Activated CD4-positive, alpha-beta T cell treated with anti-CD3 and anti-CD28 coated beads, Interleukin-2, amount 50 U/mL, for 16 hours (primary cell): ENCODE measurements at places on chromosomes 1 and 21.

DNA sequence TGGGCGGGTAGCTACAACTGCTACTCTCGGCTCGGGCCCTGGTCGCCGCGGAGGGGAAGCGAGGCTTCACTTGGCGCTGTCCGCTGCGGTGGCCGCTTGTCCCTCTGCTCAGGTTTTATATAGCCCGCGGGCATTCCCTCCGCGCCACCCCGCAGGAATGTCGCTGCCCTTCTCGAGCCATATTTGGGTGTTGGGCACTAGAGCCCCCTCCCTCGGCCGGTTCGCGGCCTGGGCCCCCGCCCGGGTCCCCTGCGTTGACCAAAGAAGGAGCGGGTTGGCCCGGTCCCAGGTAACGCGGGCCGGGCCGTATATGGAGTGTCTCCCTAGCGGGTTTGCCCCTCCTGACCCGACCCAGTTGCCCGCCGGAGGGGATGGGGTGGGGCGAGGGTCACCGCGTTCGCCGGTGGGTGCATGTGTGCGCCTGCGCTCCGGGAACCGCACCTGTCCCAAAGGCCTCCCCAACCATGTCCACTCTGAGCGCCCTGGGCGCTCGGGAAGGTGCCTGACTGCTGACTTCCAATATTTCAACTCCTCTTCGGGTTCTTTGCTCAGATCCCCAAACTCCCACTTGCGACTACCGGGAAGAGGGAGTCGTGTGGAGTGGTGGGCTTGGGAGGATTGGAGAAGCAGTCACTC is at the start of gene ACTA1:
ACTA1 (minus strand) TSS at position 90 of the 636 bp plus-strand sequence. CDS start 979 bp downstream, outside the sequence.
- no peak for DNase-seq

GRCh38 chr21:40433538-40433937 is 413.4 kb downstream of the DSCAM start:
- DNase-seq, result no peak

DNA sequence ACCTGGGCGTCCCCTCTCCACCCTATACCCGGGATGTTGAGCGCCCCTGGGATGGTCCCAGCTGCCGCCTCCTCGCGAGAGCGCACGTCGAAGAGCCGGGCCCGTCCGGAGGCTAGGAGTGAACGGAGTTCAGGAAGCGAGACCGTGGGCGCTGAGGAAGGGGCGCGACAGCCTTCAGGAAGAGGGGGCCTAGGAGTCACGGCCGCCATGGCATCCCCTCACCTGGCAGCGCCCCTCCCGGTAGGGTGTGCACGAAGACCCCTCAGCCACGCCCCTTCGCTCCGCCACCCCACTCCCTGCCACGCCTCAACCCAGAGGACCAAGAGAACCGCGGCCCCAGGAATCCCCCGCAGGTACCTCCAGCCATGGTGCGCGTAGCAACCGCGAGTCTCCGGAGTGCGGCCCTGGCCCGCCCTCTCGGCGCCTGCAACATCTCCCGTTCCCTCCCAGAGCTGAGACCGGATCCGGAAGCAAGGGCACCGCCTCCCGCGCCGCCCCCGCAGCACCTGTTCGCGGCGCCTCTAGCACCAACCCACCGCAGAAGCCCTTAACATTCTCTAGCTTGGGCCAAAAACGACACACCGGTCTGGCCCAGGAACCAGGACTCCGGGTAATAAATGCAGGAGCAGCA is at the start of gene TSTD1:
TSTD1 (minus strand) TSS at position 442 of the 631 bp plus-strand sequence; CDS start at position 367, 75 bp downstream.
- DNase-seq, result peak; percentile 85

DNA sequence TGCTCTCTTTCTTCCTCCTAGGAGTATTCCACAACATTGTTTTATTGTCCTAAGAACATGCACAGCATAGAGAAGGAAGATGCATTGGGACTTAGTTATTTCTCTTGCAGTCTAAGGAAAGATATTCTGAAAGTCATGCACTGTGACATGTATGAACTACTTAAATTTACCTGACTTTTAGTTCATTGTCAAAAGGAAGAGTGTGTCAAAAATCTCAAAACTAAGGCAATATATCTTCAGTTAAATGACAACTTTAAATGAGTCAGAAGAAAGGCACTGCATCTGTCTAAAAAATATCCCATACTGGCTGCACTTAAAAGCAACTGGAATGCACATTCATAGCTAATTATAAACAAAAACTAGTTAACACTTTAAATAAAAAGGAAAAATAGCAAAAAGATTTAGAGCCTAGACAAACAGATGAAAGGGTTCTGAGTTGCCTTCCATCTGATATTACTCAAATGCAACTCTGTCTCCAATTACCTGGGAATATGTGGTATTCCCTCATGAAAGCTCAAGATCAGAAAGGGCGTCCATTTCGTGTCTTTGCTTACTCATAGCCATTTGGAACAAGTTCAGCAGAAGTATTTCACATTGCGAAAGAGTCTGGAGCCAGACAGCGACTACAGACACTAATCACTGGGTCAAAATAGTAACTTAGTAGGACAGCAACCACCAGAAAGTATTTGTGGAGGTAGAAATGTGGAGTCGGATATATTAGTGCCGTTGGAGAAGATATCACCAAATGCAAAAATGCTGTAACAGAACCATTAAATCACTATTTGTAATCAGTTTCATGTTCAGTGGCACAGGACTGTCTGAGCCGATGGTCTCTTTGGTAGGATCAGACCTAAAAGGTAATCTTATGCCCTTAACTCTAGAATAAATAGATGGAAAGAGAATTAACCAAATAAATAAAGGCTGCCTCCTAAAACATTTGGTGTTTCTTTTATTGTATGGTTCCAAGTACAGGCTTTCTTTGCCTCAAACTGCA is 225.7 kb downstream of the GREM2 start:
- no peak for DNase-seq

GRCh38 chr1:19835578-19835977 is 20.5 kb upstream of the RNF186 start:
- no peak for DNase-seq

- DNase-seq, result no peak
Observed at GRCh38 chr21:24844671-24845070, 762.6 kb downstream of the MRPL39 start.

- DNase-seq, result peak; percentile 52
Observed at GRCh38 chr1:3530926-3531818, 76.7 kb downstream of the ARHGEF16 start.

DNA sequence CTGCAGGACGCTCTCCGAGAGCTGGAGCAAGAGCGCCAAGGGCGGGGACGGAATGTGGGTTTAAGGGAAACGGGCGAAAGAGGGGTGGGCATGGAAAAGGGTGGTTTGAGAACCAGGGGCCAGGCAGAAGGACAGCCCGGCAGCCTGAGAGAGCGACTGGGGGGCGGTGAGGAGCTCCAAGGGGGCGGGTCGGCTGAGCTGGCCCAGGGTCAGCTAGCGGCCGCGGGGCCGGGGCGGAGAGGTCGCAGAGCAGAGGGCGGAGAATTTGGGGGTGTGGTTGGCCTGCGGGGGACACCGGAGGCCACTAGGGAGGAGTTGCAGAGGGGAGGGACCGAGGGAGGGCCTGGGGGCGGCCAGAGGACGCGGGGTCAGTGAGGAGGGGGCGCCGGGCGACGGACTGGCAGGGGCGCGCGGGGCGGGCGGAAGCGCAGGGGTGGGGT is 54.7 kb downstream of the NDUFS5 start:
- no peak for DNase-seq

GRCh38 chr21:23951251-23951650 is 1656.0 kb downstream of the MRPL39 start:
- DNase-seq, result no peak
